PC-3 (cell line): ENCODE measurements at places on chromosomes 1 and 21. TPM values are rescaled to one million over a fixed set of nuclear protein-coding genes. Genes with fewer than 3 reads are reported as not detected.

DNA sequence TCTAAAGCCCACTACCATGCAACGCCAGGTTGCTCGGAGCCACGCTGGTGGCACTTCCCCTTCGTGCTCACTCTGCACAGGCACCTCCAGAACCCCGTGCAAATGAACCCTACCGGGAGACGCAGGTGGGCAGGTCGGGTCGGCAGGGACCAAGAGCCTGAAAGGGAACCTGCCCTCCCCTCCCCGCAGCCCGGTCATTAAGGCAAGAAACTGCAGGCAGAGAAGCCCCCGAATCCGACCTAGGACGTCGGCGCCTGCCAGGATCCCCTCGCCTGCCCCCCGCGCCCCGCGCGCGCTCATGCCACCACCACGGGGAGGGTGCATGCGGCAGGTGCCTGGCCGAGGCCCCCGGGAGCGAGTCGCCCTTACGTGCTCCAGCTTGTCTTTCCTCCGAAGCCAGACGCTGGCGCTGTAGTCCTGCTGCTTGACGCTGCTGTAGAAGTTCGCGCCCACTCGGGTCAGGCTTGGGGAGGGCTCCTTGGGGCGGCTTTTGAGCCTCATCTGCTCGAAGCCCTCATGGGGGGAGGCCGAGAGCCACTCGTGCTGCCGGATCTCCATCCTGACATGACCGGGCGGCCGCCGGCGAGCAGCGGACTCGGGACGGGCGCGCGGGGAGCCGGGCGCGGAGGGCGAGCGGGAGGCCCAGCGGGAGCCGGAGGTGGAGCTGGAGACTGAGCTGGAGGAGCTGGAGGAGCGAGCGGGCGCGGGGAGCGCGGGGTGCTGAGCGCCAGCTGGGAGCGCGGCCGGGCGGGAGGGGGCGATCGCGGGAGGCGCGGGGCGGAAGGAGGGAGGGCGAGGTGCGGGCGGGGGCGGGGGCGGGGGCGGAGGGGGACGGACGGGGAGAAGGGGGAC lies 552 bp downstream of the PLD5 start:
- peak; percentile 33 for DNase-seq

- DNase-seq: no peak
These were observed 52.8 kb downstream of the IFI44 start for GRCh38 chr1:78702426-78702825.

DNA sequence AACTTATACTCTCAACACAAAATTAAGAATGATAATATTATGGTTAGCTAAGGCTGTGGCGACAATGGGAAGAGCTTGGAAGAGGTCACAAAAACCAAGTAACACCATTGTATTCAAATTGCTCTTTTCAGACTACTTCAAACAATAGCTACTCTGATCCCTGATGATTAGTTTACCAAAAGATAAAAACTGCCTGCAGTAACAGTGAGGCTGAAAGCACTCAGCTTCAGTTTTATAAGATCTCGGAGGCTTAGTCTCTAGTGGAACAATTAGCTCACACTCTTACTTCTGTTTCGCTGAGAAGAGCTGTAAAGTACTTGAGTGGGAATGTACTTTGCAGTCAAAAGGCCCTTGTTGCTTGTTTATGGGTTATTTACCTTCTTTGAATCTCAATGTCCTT lies 278.5 kb downstream of the LRRC7 start:
- DNase-seq: no peak

Gene SELL
- 0.69 and 1.2 TPM in 2 replicates for total RNA-seq

- no peak for DNase-seq
These were observed 40.5 kb upstream of the TARBP1 start for GRCh38 chr1:234519506-234519905.

Gene OR2L5
- total RNA-seq: 0.07 and 0.35 TPM in 2 replicates

- peak; percentile 40 for DNase-seq
These were observed 125.8 kb downstream of the SLC45A1 start for GRCh38 chr1:8443558-8444194.

Gene CDC20
- 312 and 349 TPM in 2 replicates for total RNA-seq
